ENCODE measurements at places on chromosomes 16 and 17.

DNA sequence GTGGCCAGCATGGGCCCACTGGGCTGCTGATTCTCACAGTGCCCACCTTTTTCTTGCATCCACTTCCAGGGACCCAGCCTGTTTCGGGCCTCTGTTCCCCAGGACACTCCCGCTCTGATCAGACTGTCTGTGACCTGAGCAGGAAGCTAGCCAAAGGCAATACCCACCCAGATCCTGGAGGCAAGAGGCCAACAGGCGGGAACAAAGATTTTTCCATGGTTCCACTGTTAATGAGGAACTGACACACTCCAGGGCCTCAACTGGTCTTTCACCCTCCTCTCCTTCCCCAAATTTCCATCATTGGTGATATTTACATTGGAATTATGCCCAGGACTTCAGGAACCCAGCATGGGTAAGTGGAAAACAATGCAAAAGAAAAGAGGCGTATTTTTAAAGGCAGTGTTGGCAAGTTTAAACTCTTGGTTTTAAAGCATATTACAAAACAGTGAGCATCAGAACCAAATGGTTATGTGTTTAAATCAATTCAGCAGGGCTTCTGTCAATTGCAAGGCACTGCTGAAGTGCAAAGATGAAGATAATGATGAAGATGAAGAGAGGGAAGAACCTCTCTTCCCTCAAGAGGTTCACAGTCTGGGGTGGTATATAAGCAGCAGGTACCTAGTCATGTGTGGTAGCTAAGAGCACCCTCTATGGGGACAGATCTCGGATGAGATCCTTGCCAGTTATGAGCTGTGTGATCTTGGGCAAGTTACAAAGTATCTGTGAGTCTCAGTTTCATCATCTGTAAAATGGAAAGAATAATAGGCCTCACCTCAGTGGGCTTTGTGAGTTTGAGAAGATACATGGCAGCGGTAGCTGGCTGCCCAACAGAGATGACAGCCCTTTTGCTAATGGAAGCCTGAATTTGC lies 14.4 kb upstream of the ATP2A3 start:
- DNase-seq: no peak

GRCh38 chr17:66467766-66468165 lies 165.4 kb downstream of the PRKCA start:
- DNase-seq: no peak

- DNase-seq: no peak
Measured at GRCh38 chr17:9322326-9322725, 253.3 kb downstream of the STX8 start.

DNA sequence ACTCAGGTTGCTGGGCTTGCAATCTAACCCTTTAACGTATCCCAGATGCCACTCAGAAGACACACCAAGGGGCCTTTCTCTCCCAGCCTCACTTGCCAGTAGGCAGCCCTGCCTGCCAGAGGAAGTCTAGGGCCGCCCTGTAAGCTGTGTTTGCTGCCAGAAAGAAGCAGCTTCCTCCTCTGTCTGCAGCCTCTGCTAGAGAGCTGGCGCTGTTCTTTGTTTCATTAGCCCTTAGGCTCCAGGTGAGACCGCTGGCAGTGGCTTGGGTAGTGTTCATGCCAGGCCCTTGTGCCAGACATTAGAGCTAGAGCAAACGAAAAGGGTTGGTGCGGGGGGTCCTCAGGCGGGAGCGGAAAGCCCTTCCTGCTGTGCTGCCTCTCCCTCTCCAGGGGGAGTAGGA lies 8.9 kb downstream of the CTRL start:
- no peak for DNase-seq

DNA sequence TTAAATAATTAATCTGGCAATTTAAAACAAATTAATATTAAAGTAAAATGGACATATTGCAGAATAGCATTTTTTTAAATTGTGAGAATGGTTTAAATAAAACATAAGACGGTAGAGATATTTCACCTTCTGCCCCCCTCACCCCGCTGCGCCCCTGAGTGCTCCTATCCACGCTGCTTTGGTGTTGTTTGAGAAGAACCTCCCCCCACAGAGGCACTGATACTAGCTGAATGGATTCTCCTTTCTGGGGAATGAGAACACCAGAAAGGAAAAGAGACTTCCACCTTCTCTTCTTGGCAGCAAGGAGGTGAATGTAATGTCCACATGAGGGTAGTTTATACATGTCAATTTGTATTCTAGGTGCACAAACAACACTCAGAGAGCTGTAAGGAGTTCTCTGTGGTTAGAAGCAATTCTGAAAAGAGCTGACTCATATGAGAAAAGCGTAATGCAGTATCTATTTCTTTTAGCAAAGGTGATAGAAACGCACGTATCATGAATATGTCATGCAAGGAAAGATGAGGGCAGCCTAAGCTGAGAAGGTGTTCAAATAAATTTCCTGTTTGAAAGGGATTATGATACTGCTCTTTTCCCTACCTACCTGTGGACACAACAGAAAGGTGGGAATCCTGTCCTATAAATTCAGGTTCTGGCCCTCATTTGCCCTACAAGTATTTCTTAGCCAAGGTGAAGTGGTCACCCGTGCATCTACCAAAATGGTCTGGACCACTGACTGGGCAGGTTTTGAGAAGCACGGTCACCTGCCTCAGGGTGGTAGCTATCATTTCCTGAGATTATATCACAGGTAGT lies 126.9 kb downstream of the PARN start:
- DNase-seq: no peak

DNA sequence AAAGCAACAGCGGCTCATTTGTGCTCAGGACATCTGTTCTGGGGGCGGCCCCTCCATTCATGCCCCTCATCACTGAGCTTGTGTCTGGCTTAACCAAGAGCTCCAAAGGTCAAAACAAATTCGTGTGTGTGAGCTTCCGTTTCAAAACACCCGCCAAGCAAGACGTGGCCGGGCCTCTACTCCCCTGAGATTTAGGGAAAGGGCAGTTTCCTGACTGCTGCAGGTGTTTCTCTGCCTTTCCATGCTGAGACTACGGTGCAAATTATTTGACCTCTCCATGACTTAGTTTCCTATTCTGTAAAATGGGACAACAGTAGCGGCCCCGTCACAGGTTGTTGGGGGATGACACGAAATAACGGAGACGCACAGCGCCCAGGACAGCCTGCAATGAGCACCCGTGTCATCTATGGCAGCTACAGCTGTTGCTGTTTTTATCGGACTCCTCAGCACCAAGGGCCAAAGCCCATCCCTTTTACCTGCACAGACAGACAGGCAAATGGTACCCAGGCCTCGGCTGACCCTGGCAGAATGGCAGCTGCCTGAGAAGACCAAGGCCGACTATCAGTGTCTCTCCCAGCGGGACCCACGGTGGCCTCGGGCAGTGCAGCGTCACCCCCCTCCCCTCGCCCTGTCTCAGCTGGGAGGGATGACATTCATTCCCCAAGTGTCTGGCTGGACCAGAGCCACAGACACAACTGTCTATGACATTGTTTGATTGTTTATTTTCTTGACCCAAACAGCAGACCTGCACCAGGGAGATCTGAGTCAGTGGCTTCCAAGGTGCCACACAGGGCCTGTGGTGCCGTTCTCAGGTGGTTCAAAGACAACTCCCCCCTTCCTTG lies 50.7 kb upstream of the DOC2B start:
- no peak for DNase-seq

DNA sequence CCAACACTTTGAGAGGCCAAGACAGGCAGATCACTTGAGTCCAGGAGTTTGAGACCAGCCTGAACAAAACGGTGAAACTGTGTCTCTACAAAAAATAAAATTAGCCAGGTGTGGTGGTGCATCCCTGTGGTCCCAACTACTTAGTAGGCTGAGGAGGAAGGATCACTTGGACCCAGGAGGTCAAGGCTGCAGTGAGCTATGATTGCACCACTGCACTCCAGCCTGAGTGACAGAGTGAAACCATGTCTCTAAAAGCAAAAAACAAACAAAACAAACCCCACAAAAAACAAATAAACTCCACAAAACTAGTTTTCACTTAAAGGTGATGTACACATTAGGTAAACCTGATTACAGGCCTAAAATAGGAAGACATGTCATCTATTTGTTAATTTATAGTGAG lies 40.3 kb downstream of the MARVELD3 start:
- DNase-seq: no peak

DNA sequence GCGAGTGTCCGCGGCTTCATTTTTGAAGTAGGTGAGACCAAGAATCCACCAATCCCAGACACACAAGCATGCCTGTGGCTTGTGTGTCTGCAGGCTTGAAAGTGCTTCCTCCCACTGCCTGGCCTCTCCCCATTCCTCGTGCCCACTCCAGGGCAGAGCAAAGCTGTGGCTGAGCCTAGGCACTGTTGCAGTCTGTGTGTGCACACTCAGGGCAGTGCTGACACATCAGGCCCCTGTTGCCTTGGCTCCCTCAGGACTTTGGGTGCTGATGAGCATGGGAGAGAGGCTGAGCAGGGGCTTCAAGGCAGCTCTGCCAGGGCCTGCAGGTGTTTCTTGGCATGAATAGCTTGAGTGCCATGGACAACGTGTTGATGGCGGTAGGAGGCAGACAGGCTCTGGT lies 776.7 kb downstream of the CDH11 start:
- no peak for DNase-seq

DNA sequence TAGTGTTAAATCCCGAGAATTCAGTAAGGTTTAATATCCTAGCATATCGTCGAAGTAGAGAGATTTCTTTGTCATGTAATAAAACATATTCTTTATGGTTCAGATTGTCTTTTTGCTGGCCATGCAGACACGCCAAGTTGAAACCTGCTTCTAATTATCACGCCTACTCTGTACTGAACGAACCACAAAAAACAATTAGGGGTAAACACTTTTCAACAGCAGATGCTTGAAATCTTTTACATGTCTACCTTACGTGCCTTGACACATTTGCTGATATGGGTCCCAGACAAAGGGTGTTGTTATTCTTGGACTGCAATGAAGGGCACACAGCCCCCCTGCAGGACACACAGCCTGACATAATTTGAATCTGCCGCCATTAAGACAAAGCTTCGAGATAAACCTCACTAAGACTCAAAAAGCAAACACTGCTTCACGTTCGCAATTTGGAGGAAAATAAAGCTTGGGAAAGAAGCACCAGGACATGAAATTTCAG lies 13.3 kb downstream of the WIPI1 start:
- DNase-seq: no peak

GRCh38 chr17:61174310-61174709 lies 225.3 kb upstream of the TBX2 start:
- no peak for DNase-seq

DNA sequence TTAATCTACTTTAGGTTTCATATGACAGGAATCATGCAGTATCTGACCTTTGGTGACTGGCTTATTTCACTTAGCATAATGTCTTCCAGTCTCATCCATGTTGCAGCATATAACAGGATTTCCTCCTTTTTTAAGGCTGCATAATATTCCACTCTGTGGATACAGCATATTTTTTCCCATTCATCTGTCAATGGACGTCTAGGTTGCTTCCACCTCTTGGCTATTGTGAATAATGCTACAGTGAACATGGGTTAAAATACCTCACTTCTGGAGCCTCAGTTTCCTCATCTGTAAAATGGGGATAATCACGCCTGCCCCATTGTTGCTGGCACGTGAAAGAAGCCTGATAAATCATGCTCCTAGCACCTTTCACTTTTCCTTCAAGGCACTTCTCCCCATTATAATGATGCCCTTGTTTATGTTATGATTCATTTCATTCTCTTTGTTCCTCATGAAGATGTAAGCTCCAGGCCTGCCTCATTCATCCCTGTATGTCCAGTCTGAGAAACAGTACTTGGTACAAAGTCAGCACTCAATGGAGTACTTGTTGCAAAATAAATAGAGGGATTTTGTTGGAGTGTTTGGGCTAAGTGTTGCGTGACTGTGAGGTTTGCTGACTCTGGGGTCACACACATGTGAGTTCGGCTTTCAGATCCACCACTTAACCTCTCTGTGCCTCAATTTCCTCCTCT lies 59.6 kb downstream of the ABAT start:
- DNase-seq: no peak

DNA sequence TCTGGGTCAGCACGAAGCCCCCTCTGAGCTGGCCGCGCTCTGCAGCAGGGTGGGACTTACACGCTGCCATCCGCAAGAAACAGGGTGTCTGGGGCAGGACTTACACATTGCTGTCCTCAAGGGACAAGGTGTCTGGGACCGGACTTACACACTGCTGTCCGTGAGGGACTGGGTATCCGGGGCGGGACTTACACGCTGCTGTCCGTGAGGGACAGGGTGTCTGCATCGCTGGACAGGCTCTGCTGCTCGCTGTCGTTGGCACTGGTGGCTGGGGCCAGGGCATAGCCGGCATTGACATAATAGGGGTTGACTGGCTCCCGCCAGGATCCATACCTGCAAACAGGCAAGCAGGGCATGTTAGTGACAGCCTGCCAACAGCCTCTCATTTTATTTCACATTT lies 31.4 kb downstream of the PDIA2 start:
- no peak for DNase-seq

DNA sequence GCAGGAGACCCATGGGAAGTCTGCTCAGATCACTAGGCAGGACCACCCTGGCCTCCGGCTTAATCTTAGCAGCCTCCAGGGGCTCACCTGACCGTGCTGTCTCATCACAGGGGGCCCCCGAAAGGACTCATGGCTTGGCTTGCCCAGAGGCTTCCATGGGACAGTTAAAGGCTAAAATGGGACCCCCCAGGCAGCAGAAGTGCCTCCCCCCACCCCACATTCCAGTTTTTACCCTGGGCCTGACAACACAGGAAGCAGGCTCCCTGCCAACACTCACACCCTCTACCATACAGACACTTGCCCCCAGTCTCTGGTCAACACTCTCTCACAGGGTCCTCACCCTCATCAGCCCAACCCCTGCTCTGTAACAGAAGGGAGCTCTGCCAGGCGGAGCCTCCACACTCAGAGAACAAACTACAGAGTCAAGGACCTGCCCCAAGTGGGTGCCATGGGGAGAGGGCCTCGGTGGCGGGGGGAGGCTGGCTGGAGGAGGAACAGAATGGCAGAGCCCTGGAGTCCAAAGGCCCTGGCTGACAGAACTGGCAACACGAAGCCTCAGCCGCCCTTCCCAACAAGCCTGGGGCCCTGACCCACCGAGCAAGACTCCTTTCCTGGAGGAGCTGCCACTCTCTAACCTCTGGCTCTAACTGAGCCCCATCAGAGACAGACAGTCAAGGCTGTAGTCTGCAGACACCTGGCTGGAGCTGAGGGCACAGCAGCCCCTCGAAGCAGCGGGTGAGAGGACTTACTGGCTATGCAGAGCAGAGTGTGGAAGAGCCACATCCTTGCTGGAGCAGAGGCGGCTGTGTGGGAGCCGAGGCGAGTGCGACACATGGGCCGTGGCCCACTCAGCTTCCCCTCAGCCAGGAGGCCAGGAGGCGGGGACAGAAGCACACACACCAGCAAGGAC lies at the start of gene ITGAE:
TSS of gene ITGAE (minus strand) at position 827 of the 910 bp plus-strand sequence. CDS start at position 783, 44 bp downstream.
- no peak for DNase-seq

GRCh38 chr16:74046524-74046923 lies 250.1 kb upstream of the PSMD7 start:
- DNase-seq: no peak
